ENCODE measurements at places on chromosomes 3 and 15.

DNA sequence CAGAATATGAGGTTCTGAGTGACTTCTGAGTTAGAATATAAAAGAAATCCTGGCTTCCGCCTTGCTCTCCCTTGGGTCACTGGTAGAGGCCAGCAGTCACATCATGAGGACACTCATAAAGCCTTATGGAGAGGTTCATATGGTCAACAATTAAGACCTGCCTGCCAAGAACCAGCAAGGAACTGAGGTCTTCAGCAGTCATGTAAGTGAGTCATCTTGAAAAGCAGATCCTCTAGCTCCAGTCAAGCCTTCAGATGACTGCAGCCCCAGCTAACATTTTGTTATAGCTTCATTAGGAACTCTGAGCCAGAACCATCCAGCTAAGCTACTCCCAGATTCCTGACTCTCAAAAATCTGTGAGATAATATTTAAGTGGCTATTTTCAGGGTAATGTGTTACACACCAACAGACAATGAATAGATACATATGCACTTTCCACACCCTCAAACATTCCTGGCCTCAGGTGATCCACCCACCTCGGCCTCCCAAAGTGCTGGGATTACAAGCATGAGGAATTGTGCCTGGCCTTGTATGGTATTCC lies 447.2 kb downstream of the SHQ1 start:
- no peak for DNase-seq

DNA sequence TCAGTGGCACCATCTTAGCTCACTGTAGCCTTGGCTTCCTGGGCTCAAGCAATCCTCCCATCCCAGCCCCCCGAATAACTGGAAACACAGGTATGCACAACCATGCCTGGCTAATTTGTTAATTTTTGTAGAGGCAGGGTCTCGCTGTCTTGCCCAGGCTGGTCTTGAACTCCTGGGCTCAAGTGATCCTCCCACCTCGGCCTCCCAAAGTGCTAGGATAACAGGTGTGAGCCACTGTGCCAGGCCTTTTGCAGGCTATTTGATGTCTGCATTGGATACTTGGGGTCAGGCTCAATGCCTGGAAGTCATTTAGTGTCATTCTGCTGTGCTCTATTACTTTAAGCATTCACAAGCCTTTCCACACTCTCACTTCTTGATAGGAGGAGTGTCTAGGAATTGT lies 17.6 kb downstream of the LIMD1 start:
- no peak for DNase-seq

GRCh38 chr3:40043444-40043755 lies 234.0 kb downstream of the MYRIP start:
- DNase-seq, result no peak

DNA sequence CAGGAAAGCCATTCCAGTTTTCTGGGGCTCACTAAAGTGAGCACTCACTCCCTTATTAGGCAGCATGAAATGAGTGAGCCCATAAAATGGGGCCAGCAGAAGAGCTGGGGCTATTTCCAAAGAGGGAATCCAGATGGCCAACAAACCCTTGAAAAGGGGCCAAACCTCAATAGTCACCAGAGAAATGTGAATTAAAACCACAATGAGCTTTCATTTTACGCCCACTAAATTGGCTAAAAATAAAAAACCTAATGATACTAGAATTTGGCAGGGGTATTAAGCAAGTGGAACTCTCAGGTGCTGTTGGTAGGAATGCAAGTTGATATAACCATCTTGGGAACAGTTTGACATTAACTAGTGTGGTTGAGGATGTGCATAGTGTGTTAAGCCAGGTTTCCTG lies 42.1 kb upstream of the RAF1 start:
- no peak for DNase-seq

- DNase-seq, result no peak
Observed at GRCh38 chr3:22414239-22414638, 663.2 kb upstream of the ZNF385D start.

DNA sequence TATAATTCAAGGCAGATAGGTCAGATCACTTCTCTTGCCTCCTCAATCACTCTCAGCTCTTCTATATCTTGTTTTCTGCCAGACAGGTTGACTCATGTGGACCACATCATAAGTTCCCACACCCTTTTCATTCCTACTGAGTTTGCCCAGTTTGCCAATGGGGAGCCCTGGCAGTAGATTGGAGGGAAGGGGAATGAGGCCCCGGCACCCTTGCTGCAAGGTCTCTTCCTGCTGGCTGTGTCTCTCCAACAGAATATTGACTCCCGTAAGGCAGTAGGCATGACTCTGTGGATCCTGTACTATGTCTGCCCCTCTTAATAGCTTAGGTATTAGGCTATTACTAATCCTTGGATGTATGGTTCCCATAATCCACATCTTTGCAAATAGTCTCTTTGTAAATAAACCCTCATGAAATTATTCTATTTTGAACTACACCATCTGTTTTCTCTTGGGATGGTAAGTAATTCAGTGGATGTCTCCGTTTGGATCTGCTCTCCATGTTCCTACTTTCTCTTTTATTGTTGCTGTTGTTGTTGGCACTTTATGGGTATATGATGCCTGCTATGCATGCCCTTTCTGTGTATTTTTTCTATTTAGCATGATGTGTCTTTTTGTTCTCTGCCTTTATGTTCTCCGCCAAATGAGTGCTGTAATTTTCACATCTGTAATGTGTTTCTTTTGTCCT lies 65.5 kb upstream of the DCBLD2 start:
- DNase-seq, result peak; percentile 65

DNA sequence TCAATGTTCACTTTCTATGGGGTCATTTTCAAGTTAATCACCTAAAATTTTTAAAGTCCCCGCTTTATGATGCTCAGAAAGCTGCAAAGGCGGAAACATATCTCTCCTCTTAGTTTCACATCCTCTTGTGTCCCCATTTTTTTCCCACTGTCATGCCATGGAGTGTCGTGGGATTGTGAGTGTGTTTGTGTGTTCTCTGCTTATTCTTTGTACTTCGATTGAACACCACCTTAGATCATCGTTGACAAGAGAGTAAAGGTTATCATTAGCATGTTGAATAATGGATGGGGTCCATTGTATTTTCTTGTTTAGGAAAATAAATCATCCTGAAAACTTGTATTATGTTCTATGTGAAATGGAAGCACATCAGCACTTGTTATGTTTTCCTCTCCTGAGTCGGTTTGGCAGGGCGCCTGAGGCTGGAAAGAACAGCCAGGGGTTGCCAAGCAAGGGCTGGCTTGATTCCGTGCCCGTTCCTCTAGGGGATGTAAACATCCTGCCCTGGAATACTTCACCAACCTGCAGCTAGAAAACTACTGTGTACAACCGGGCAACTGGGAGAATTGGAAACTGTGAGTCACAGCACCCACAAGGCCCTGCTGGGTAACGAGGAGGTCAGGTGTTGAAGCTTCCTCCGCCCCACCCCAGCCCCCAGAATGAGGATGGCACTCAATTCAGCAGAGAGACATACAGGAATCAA lies 67.2 kb downstream of the EIF4E3 start:
- peak; percentile 65 for DNase-seq

- DNase-seq, result no peak
Observed at GRCh38 chr3:98968824-98969223, 67.3 kb upstream of the DCBLD2 start.

DNA sequence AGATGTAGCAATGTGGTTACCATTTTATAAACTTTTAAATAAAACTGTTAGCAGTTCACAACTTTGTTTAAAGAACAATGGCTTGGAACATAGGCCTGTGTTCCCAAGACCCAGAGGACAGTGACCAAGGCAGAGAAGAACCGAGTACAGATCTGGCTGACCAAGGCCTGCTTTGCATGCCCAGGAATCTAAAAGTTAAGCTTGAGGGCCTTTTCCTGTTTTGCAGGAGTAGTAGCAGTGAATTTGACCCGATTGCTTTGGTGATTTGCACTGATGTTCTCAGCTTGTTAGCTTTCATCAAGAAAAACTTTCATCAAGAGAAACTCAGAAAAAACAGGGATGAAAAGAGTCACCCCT lies 9.9 kb downstream of the FILIP1L start:
- no peak for DNase-seq

- no peak for DNase-seq
Observed at GRCh38 chr15:93048759-93049161, 40.3 kb downstream of the RGMA start.

DNA sequence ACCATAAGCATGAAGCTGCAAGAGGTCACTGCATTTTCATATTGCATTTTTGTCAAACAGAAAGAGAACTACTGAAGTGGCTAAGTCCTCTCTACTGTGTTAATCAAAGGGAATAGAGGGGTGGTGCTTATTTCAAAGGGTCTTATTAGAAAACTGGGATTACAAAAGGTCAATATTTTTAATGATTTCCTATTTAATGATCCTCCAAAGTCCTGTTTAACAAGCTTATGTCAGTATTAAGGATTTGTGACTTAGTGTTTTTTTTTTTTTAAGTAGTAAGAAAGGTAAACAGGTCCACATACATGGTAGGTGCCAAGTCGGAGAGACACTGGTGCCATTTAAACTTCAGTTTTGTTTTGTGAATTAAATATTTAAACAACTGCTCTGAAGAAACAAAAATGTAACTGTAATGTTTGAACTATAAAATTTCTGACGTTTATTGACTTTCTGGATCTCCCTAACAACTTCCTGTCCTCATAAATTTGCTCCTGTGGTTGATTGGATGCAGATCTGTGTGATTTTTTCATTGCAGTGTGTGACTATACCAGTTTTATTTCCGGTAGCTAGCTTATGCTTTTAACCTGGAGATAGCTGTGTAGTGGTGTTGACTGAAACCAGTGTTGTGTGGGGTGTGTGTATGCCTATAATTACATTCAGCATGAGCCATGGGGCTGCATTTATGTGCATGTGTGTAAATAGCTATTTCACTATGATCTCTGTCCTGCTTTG lies 8.6 kb upstream of the CACNA1D start:
- no peak for DNase-seq

GRCh38 chr15:89075101-89075640 lies 13.1 kb upstream of the ABHD2 start:
- no peak for DNase-seq

GRCh38 chr3:46830801-46831200 lies 32.4 kb downstream of the MYL3 start:
- DNase-seq, result no peak

DNA sequence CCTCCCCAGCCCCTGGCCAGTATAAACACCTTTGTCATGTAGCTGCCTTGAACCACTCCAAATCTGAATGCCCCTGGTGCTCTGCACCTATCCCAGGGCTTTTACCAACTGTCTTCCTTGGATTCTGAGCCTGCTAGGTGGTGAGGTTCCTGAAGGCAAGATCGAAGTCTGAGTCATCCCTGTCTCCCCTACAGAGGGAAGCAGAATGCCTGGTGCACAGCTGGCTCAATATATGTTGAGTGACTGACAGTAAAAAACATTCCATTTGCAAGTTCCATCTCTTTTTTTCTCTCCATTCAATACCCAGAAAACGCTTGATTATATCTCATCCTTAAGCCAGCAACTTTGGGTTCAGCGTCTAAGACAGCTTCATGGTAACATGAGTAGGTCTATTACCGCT lies 24.7 kb downstream of the SLC24A1 start:
- DNase-seq, result peak; percentile 24

- DNase-seq, result no peak
Observed at GRCh38 chr3:176403531-176403930, 793.8 kb downstream of the TBL1XR1 start.

GRCh38 chr15:89740137-89740536 lies 10.9 kb downstream of the MESP1 start:
- peak; percentile 74 for DNase-seq

DNA sequence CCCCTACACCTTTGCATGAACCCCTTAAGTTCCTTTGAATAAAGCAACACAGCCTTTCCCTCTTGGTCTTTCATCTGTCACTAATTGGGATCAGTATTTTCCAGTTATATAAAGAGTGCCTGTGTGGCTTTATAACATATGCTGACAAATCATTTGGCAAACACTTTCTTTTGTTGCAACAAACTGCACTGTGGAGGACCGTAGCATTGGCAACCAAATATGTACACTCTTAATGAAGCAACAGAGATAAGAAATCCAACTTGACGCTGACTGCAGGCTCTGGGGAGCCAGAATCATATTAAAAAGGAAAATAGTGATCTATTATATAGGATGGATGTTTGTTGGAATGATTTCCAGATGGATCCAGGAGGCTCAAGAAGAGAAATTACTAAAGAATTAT lies 120.1 kb upstream of the PRICKLE2 start:
- peak; percentile 95 for DNase-seq

- DNase-seq, result no peak
Observed at GRCh38 chr3:6354653-6355052, 506.3 kb upstream of the GRM7 start.

DNA sequence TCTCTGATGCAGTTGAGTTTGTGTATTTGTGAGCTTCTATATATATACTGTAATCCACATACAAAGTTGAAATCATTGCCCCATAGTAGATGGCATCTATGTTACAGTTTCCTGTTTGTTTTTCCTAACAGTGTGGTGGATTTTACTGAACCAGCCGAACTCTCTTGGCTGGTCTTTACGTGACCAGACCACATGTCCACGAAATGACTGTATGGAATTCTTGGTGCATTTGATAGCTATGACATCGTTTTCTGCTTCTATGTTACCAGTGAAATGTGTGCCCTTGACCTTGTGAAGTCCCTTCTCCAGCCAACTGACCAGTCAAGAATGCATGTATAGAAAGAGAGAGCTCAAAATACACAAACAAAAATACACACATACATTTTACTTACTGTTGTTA lies 1.8 kb downstream of the KCNMB2 start:
- no peak for DNase-seq

GRCh38 chr3:124663690-124664089 lies 66.6 kb upstream of the UMPS start:
- DNase-seq, result peak; percentile 44

- no peak for DNase-seq
Observed at GRCh38 chr3:101942356-101942755, 93.0 kb downstream of the NFKBIZ start.

All from amniotic epithelial cell (primary cell).